ENCODE measurements at places on chromosomes 2 and 18.

DNA sequence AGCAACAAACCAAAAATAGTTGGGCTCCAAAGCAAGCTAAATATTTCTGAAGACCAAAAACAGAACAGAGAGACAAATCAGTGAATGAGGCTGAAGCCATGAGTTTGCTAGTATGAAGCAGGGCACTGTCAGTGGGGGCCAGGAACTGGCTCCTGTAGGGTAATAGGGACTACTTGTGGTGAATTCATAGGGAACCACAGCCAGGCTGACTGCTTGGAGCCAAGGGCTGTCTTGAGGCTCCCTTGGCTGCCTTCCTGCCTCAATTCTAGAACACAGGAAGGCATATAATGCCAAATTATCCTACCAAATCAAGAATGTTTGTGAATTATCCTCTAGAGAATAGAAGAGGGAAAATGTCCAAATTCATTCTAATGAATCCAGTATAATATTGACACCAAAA, 406.0 kb downstream of the CCDC85A start:
- no peak for DNase-seq

DNA sequence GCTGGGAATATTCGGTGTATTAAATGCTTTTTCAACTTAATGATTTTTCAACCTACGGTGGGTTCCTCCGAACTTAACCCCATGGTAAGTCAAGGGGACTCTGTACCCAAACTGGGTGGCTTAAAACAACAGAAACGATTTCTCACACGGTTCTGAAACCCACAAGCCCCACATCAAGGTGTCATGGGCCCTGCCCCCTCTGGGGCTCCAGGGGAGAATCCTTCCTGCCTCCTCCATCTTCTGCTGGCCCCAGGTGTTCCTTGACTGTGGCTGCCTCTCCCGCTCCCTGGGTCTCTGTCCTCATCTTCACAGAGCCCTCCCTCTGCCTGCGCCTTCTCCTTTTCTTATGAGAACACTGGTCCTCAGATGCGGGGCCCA, 301.3 kb upstream of the SALL3 start:
- no peak for DNase-seq

DNA sequence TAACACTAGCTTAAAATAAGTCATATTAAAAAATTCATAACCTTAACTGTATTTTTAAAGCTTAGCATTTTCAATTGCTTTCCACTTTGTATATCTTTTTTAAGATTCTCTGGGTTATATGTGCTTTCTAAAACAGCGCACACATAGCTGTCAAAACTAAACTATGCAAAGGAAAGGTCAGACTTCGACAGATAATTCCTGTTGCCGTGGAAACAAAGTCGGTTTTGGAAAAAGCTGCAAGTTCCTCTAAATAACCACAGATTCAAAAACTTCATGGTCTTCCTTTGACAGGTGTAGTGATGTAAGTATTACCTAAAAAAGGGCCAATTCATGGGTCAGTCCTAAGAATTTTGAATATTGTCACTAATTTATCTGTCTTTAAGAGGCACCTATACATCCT, 249.6 kb upstream of the TFPI start:
- no peak for DNase-seq

GRCh38 chr2:135954020-135954601, 31.3 kb downstream of the DARS1 start:
- DNase-seq = no peak

DNA sequence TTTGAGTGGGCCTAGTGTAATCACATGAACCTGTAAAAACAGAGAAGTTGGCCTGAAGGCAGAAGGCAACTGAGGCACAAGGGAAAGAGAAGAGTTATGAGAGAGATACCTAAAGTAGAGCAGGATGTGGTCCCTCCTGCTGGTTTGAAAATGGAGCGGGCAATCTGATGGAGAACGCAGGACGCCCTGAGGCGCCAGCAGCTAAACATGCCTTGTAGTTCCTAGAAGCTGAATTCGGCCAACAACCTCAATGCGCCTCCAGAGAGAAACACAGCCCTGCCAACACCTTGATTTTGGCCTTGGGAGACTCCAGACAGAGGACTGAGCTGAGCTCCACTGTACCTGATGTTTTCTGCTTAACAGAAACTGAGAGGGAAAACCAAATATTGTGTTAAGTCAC, 469.9 kb downstream of the SOCS6 start:
- no peak for DNase-seq

GRCh38 chr2:105576050-105576439, 168.7 kb upstream of the NCK2 start:
- no peak for DNase-seq

DNA sequence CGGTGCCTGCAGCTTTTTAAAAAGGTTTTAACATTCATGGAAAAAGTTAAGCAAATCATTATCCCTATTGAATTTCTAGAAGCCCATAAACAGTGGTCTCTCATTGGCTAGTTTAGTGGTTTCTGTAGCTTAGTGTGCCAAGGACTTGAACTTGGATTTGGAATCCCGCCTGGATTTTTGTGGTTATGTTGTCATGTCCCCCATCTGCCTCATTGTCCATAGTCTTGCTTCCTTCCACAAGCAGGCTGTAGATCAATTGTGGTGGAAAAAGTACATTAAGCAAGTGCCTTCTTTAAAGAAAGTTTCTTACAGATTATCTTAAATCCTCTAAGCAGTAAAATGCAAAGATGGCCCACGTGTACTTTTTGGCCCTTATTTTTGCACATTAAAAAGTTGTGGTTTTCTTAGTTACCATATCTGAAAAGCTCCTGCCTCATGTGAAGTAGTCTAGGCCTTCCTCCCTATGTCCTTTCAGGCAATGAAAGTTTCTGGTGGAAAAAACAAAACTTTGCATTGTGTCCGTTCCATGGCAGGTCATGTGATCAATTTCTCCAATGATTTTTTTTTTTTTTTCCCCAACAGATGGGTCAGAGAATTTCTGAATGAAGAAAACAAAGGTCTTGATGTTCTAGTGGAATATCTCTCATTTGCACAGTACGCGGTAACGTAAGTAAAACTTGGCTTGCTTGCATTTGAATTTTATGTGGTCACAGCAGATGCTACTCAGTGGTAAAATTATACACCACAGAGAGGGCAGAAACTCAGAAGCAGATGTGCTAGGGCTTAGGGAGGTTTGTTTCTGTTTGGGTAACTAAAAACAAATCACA, 158.9 kb downstream of the PRPF40A start:
- peak; percentile 84 for DNase-seq

GRCh38 chr2:12979066-12979465, 262.3 kb downstream of the TRIB2 start:
- no peak for DNase-seq

DNA sequence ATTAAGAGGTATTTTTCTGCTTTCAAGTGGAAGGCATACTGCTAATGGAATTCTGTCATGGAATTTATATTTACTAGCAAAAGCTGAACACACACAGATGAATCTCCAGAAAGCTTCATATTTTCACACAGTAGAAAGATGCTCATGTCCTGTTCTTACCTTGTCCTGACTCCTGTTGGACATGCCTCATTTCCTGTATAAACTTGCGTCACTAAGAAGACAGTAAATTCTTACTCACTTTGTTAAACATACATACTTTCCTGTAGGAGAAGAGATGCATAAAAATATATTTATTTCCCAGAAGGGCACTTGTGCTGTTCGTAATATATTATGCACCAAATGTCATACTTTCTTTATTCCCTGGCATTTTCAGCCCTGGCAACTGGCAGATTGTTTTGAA, 238.3 kb upstream of the RASGRP3 start:
- DNase-seq = peak; percentile 90

DNA sequence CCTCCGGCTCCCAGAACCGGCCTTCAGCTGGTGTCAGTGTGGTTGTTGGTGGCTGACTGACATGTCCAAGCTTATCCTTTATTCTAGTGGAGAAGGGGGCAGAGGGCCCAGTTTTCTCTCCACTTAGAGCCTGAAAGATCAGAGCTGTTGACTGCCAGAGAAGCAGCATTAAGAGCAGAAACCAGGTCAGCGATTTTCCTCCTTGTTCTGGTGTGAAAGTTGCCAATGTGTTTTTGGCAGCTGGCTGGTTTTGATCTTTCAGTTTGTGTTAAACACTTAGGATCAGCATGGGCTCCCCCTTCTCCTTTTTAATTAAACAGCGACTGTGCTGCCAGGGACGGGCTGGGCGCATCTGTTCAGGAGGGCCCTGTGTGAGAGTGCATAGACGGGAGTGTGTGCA, 100.9 kb downstream of the ASAP2 start:
- DNase-seq = no peak

- no peak for DNase-seq
These were observed 119.8 kb downstream of the EIPR1 start for GRCh38 chr2:3257826-3258225.

- DNase-seq = no peak
These were observed 3.1 kb downstream of the C2orf81 start for GRCh38 chr2:74418312-74418711.

- peak; percentile 11 for DNase-seq
These were observed 336.5 kb downstream of the KCNS3 start for GRCh38 chr2:18214936-18215335.

- DNase-seq = no peak
These were observed 172.0 kb upstream of the GALNT5 start for GRCh38 chr2:157085522-157085921.

DNA sequence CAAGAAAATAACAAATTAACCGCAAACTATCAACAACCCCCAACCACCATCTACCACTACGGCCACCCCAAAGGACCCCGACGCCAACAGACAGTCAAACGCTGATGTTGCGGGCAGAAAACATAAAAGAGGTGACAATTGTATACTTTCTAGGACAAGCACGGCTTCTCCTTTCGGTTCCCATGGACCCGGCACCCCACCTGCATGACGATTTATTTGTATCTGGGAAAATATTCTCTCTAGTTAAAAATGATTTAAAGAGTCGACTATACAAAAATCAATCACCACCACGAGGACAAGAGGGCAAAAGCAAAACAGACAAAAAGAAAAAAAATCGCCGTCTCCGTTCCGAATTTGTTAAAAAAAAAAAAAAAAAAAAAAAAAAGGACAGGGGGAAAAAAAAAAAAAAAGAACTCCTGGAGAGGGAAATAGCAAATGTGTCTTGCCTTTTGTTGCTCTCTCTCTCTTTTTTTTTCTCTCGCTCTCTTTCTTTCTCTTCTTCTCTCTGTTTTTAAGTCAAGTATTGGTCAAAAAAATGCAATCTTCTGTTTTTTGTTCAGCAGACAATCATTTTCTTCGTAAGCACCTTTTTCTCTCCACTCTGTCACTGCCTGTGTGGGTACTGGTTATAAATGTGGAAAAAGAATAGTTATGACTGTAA, 3.6 kb downstream of the SIX3 start:
- no peak for DNase-seq

DNA sequence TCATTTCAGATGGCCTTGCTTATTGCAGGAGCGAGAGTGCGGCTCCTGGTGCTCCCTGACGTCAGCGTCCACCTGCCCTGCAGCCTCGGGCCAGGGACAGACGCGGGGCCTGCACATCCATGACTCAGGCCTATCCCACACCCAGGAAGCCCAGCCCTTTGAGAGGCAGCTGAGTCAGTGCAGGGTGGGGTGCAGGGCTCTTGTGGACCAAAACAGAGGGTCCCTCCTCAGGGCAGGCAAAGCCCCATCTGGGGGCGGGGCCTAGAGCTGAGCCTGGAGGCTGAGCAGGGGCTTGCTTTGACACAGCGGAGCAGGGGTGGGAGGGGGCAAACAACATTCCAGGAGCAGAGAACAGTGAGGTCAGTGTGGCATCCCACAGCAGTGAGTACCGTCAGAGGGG, 7.7 kb upstream of the ARHGEF4 start:
- DNase-seq = no peak

DNA sequence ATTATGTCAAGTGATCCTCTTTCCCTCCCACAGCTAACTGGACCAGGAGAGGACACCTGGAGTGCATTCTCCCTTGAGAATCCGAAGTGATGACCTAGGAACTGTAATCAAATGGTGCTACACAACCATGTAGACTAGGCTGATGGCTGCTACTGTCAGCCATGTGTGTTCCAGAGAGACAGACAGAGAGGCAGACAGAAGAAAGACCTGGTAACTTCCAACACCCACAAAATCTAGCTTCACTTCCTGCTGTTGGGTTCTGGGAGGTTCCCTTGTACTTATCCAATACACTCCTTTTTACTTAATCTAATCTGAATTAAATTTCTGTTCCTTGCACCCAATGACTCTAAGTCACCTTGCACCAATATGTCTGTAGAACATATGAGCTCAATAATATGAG, 72.3 kb downstream of the AAK1 start:
- no peak for DNase-seq

- no peak for DNase-seq
These were observed 40.4 kb upstream of the TMEM178A start for GRCh38 chr2:39625193-39625926.

DNA sequence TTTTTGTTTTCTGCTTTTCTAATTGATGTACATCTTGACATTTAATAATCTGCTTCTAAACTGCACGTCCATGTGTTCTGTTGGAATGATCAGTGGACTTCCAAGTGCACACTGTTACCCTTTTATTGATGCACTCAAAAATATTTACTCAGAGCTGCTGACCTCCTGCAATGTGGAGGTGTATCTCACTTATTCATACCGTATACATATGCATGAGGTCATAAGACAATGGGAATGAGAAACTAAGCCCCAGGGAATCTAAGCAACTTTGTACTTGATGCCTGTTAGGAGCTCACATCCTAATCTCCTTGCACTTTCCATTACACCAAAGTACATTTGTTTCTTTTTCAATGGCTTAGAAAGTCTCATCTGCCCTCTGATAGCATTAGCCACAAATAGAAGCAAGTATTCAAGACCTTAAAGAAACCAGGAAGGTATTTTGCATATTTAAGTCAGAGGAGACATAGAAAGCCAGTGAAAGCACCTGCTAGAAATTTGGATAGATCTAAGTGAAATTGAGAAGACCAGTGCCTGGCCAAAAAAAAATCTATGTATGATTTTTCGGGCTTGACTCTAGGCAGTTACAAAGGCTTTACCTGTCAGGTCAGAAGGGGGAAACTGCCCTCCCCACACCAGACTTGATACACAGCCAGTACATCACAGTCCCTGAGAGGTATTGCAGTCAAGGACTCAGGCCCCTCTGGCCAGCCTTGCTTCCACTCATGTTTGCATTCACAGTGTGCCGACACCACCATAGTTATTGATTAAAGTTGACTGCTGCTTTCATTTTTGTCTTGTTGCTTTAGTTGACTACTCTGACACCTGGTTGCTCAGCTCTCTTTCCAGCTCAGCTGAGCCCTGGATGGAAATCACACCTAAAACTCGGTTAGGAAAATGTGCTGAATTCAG, 391.7 kb upstream of the CYRIA start:
- no peak for DNase-seq

DNA sequence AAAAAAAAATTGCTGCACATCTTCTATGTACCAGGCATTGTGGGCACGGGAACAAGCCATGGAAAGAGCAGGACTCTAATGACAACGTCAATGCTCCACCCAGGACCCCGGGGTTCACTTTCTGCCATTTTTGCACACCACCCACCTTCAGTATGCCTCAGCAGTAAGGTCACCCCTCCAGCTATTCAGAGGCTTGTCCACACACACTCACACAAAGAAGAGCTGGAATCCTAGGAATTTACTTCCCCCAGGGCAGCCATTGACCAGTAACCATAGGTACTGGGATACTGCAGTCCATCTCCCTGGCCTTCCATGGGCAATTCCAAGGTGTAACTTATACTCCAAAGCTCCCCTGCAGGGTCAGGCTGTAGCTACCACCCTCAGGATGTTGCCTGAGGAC, 170.8 kb downstream of the SUCLG1 start:
- DNase-seq = no peak

- DNase-seq = no peak
These were observed 10.1 kb downstream of the ARHGEF4 start for GRCh38 chr2:130846686-130847375.
